ENCODE measurements at places on chromosomes 2 and 18. TPM values are rescaled to one million over a fixed set of nuclear protein-coding genes. Genes with fewer than 3 reads are reported as not detected.

MBP gene
- 1,485 TPM for total RNA-seq

SERPINB7 gene
- not detected for total RNA-seq

CFAP65 gene
- total RNA-seq = not detected

GRCh38 chr2:38430597-38431207 lies 53.6 kb upstream of the ATL2 start:
- DNase-seq = no peak

DNA sequence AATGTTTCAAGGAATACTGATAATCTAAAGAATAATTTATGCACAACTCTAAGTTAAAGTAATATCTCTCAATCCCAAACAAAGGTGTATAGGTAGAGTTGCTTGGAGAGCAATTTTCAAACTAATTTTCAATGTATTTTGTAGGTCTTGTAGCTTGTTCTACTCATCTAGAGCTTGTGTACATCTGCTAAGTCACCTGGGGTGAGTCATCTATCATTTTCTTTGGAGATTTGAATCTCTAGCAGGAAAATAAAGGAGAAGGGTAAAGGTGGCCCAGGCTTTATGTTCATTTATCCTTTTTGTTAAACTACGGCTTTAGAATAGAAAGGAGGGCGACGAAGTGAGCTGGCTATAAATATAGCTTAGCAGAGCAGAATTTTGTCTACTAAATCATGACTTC lies 76.8 kb upstream of the THUMPD2 start:
- DNase-seq = no peak

DNA sequence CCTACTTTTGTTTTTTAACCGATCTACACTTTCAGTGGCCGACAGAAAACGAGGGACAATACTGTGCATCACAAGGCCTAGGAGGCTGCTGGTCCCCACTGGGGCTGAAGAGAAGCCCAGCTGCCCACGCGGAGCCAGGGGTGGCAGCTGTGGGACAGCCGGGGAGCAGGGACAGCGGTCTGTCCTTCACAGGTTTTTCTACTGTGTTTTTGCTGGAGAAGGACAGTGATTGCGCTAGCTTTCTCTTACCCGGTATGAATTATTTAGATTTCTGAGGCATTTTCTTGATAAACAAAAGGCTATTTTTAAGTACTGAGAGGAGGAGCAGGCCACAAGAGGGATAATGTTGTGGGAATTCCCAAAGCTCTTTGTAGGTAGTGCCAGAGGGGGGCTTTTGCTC lies 219.8 kb downstream of the ATAD2B start:
- DNase-seq = no peak
